ENCODE measurements at places on chromosomes 6 and 20. TPM values are rescaled to one million over a fixed set of nuclear protein-coding genes. Genes with fewer than 3 reads are reported as not detected.

The LST1 gene
- total RNA-seq = not detected

The VSTM2L gene
- total RNA-seq = 1.9 TPM

The NFYA gene
- 8.5 TPM for total RNA-seq

The MUCL3 gene
- total RNA-seq = not detected

The NRSN1 gene
- total RNA-seq = not detected

The BPIFA1 gene
- not detected for total RNA-seq

The MBOAT1 gene
- total RNA-seq = 0.69 TPM

The SEMG1 gene
- not detected for total RNA-seq

The ALDH8A1 gene
- total RNA-seq = 0.59 TPM

The C6orf62 gene
- total RNA-seq = 49.3 TPM

The OGFRL1 gene
- 8.9 TPM for total RNA-seq

The PERP gene
- 6.6 TPM for total RNA-seq

Measured in cardiac ventricle fibroblast (primary cell).